Placental pericyte (primary cell): ENCODE measurements at places on chromosomes 3 and 15. TPM values are rescaled to one million over a fixed set of nuclear protein-coding genes. Genes with fewer than 3 reads are reported as not detected.

Gene PEX5L
- total RNA-seq, result not detected in 2 replicates

Gene GOLGA8G
- not detected in 2 replicates for total RNA-seq

Gene SLC24A5
- total RNA-seq, result not detected in 2 replicates

Gene REC114
- total RNA-seq, result not detected in 2 replicates

Gene PHC3
- 32.6 and 37.9 TPM in 2 replicates for total RNA-seq

Gene MUSTN1
- not detected in 2 replicates for total RNA-seq

Gene COLQ
- 0.29 and 0.66 TPM in 2 replicates for total RNA-seq

Gene ADAMTS7
- total RNA-seq, result 7.7 and 18.8 TPM in 2 replicates

Gene GREM1
- total RNA-seq, result 264 and 829 TPM in 2 replicates

Gene GCSAM
- total RNA-seq, result not detected in 2 replicates

Gene ADPRH
- total RNA-seq, result 1.3 and 3.7 TPM in 2 replicates

Gene SAMMSON
- not detected in 2 replicates for total RNA-seq

Gene TM4SF18
- total RNA-seq, result 1.3 TPM in 1 of 2 replicates, not detected in the other

Gene CISH
- 0.72 and 2.0 TPM in 2 replicates for total RNA-seq

Gene IL17RE
- 0.72 and 0.88 TPM in 2 replicates for total RNA-seq

Gene VWA5B2
- total RNA-seq, result not detected in 2 replicates

Gene AHSG
- total RNA-seq, result not detected in 2 replicates

Gene LCTL
- total RNA-seq, result not detected in 2 replicates

Gene HEG1
- total RNA-seq, result 93.2 and 370 TPM in 2 replicates
